ENCODE measurements at places on chromosomes 2 and 18. TPM values are rescaled to one million over a fixed set of nuclear protein-coding genes. Genes with fewer than 3 reads are reported as not detected.

The OLA1 gene
- total RNA-seq: 38.1 TPM

The CCNYL1 gene
- 8.8 TPM for total RNA-seq

The RAD51AP2 gene
- 0.25 TPM for total RNA-seq

The GEN1 gene
- total RNA-seq: 9.6 TPM

The ATL2 gene
- total RNA-seq: 66.4 TPM

The HNMT gene
- total RNA-seq: 103 TPM

The LRRTM4 gene
- 0.08 TPM for total RNA-seq

The CRYBA2 gene
- not detected for total RNA-seq

The EHD3 gene
- total RNA-seq: 19.1 TPM

The IL36A gene
- total RNA-seq: not detected

The LINC00305 gene
- total RNA-seq: 0.84 TPM

The UGT1A5 gene
- total RNA-seq: 1.6 TPM

The PARD6G gene
- 2.4 TPM for total RNA-seq

The CLEC4F gene
- total RNA-seq: 0.19 TPM

The MYOM1 gene
- total RNA-seq: 48.4 TPM

The HOXD3 gene
- not detected for total RNA-seq

The DYSF gene
- total RNA-seq: 15.1 TPM

The VWC2L gene
- total RNA-seq: not detected

The MALL gene
- 4.2 TPM for total RNA-seq

The TSGA10 gene
- total RNA-seq: 3.5 TPM

The SOX11 gene
- total RNA-seq: 0.09 TPM

The SCTR gene
- total RNA-seq: 0.28 TPM

The TOGARAM2 gene
- total RNA-seq: 0.42 TPM

The GKN2 gene
- not detected for total RNA-seq

The TWIST2 gene
- 0.17 TPM for total RNA-seq

The PRKD3 gene
- 19.7 TPM for total RNA-seq

The ST6GAL2 gene
- 3.1 TPM for total RNA-seq
